ENCODE measurements at places on chromosomes 5 and 9.

- no peak for DNase-seq
These were observed 17.2 kb downstream of the FOXD1 start for GRCh38 chr5:73431204-73431851.

DNA sequence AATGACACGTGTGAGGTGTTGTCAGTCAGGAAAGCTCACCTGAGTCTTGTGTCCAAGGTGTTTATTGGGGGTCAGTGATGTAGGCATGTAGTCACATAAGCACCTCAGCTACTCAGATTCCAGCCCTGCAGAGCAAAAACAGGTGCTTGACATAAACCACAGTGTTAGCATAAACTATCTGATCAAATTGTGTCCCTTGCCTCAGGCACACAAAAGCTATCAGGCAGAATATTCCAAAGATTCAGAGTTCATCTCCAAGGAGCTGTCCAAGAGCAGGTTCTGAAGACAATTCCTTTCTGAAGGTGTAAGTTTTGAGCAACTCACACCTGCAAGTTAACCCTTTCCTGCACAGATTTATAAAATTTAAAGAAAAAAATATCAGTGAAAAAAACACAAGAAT lies 102.2 kb upstream of the ITGA1 start:
- no peak for DNase-seq

- no peak for DNase-seq
These were observed 270.7 kb upstream of the PAPPA start for GRCh38 chr9:115882911-115883310.

- DNase-seq, result no peak
These were observed 402.7 kb upstream of the TNC start for GRCh38 chr9:115520646-115521045.

- no peak for DNase-seq
These were observed 342.8 kb upstream of the CCNG1 start for GRCh38 chr5:163094492-163095180.

GRCh38 chr5:76927961-76928360 lies 24.9 kb upstream of the CRHBP start:
- DNase-seq, result no peak

DNA sequence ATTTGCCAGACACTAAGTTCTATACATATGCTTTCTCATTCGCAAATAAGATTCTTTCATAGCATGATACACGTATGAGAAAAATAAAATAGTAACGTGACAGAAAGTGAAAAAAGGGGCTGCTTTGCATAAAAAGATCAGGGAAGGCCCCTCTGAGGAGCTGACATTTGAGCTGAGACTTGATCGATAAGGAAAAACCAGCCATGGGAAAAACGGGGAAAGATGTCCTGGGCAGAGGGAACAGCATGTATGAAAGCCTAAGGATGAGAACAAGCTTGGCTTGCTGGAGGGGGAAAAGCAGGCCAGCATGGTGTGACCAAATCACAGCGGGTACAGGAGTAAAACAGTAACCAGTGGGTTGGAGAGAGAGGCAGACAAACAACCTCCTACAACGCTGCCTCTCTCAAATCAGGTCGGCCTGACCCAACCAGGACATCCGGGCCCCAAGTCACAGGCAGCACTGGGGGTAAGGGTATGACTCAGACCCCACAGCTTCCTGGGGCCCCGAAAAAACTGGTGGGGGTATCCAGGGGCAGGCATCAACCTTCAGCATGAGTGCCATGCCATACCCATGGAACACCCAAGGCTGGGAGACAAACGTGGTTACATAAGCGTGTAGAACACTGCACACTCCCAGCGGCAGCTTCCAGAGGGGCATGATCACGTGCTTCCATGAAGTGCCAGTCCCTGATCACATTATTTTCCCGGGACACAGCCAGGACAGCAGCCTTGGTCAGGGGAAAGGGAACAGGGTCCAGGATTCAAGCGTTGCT lies 2.2 kb downstream of the TNIP1 start:
- DNase-seq, result no peak

DNA sequence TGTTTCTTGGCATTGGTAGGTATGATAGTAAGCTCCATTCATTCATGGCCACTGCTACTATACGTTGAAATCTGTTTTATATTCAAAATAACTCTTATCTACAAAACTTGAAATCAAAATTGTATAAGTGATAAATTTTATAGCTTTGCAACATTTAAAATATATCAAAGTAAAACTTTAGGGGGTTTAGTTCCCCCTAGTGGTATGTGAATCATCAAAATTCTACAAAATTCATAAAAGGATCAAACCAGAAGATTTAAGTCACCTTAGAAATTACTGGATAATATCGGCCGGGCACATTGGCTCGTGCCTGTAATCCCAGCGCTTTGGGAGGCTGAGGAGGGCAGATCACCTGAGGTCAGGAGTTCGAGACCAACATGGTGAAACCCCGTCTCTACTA lies 243.0 kb upstream of the CDH18 start:
- DNase-seq, result no peak
